Activated naive CD4-positive, alpha-beta T cell treated with Interleukin-2 at 50 U/mL for 16 hours (primary cell): ENCODE measurements at places on chromosomes 11 and 22.

- DNase-seq = no peak
Observed at GRCh38 chr11:26112264-26112663, 219.7 kb upstream of the ANO3 start.

DNA sequence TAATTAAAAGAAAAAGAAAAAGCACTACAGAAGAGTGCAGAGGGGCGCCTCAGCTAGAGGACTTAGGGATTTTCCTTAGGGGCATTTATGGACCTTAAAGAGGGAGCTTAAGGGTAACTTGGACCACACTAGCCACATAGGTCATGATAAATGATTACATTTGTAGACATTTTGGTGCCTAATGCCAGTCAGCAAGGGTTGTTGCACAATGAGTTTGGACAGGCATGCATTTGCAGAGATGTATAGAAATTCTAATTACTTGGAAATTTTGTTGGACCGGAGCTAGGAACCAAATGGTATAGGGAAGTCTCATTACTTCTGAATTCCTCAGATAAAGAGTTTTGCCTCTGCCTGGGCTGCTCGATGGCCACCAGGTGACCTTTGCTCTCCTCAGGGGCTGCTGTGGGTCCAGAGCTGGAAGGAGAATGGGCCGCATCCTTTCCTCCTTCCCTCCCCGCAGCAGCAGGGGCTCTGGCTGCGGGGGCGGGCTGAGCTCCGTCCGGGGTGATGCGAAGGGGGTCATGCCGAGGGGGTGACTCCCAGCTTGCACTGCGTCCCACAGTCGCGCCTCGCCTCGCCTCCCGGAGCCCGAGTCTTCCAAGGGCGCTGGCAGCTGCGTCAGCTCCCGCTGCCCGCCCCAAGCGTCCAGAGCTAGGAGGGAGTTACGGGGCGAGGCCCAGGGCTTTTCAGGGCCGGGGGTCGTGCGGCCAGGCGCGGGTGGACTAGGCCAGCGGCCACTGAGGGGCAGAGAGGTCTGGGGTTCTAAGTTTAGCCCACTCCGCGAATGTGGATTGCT, 20.3 kb upstream of the MALAT1 start:
- DNase-seq = no peak

GRCh38 chr11:128236506-128237498, 350.6 kb downstream of the ETS1 start:
- DNase-seq = no peak

- DNase-seq = no peak
Observed at GRCh38 chr11:97158243-97158642, 768.4 kb downstream of the JRKL start.

DNA sequence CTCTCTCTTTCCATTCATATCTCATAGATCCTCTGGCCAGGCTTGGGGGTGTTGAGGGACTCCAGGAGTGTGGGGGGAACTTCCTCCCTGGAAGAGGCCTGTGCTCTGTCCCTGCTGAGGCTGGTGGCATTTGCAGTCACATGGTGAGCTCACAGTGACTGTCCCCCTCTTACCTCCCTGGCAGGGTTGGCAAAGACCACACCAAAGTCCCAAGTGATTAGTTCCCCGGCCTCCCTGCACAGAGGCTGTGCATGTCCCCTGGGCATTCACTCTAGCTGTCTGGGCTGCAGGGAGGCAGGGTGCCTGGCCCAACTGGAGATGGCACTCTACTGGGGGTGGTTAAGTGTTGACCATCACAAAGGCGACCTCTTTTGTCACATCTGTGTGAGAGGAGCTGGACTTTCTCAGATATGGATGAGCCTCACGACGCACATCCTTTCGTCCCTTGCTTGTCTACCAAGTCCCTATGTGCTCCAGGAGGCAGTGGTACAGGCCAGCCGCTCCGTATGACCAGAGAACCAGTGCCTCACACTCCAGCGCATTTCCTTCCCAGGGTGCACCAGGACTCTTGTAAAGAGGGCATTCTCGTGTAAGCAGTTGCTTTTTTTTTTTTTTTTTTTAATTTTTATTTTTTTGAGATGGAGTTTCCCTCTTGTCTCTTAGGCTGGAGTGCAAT, 8.8 kb downstream of the TANGO2 start:
- DNase-seq = no peak

- no peak for DNase-seq
Observed at GRCh38 chr22:45319324-45319685, 9.6 kb downstream of the FAM118A start.

DNA sequence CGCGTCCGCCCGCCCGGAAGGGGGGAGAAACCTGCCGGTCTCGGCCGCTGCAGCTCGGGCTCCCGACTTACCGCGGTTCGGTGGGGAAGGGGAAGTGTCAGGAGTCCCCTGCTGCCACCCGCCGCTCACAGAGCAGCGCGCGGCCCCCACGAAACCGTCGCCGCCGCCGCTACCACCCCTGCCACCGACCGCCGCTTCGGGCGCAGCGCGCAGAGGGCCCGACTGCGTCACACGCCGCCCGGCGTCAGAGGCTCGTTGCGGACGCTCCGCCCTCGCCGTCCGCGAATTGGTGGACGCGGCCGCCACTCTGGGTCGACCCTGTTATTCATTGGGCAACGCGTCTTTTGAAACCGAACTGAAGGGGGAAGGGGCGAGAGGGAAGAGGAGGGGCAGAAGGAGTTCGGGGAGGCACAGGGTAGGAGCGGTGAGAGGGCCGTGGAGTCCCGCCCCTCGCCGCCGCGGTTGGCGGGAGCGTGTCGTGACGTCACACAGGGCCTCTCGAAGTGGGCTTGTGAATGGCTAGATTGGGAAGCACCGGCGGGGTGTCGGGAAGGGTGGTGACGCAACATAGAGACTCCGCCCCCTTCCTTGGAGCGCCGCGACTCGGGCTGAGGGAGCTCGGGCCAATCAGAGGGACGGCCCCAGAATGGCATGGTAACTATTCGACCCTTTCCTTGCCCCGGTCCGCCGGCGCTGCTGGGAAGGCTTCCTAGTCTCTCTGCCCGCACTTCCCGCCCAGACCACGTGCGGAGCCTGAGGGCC, at the start of gene NUP98:
Gene NUP98 (minus strand): TSS at position 226 of the 762 bp plus-strand sequence. CDS start 15,437 bp downstream, outside the sequence.
- peak; percentile 100 for DNase-seq

GRCh38 chr11:116517077-116517476, 255.7 kb downstream of the BUD13 start:
- DNase-seq = no peak

- no peak for DNase-seq
Observed at GRCh38 chr22:33443683-33444082, 385.5 kb upstream of the SYN3 start.

- no peak for DNase-seq
Observed at GRCh38 chr11:74663315-74663714, 67.9 kb downstream of the CHRDL2 start.

- no peak for DNase-seq
Observed at GRCh38 chr11:36763187-36763586, 165.2 kb upstream of the RAG2 start.

DNA sequence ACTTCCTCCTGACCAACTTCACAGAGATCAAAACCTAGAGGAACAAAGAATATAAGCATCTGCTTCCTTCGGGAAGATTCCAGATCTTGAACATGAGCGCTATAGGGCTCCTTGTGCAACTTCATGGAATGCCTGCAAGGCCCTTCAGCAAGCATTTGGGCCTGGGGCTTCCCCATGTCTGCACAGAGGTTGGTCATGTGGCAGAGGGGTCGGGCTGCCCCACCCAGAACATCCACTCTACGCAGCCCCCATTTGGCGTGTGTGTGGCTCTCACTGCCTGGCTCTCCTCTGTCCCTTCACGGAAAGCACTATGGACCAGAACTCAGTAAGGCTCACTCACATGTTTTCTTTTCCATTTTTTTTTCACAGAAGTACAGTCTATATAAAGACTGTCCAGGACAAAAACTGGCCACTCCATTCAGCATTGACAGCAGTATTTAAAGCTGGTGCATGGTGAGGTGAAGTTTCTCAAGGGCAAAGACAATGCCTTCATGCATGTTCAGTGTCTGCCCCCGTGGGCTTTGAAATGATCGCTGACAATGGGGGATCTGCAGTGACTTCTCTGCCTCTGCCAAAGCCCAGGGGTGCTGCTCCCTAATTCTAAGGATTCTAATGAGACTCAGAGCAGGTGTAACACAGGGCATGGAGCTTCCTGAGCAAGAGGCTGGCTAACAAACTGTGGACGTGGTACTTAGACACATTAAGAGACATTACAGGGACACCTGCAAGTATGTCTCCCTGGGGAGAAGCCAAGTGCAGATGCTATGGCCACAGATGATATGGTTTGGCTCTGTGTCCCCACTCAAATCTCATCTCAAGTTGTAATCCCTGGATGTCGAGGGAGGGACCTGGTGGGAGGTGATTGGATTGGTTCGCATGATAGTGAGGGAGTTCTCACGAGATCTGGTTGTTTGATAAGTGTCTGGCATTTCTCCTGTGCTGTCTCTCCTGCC, 66.5 kb upstream of the PITPNB start:
- no peak for DNase-seq

DNA sequence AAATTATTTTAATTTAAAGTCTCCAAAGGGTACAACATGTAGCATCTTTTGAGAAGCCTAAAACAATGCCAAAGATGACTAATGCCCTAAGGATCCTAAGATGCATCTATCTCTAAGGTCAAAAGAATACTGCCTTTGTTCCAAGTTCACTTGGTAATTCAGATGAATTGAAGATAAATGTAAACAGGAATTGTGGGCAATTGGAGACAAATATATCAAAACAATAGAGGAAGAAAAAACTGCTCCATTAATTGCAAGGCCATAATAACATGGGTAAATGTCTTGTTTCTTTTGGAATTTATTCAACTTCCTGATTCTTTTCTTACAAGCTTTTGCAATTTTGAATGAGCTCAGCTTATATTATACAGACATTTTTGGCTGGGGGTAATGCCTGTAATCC, 338.6 kb downstream of the TTC28 start:
- no peak for DNase-seq

DNA sequence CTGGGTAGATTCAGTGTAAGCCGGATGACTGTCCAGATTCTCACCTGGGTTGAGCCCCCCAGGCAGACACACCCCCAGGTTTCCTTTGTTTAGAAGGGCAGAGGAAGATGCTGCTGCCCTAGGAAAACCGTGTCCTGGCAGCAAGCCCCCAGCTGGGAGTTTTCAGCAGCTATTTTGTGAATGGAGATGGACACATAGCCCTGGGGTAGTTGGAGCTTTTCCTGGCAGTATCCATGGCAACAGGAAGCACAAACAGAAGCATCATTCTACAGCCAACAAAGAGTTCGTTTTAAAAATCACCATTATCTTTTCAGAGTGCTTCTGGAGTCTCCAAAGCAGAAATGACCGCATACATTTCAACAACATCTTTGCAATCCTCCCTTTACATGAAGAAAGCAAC, 245.5 kb downstream of the BRD1 start:
- no peak for DNase-seq

GRCh38 chr22:36288571-36289405, 35.9 kb downstream of the APOL1 start:
- no peak for DNase-seq

DNA sequence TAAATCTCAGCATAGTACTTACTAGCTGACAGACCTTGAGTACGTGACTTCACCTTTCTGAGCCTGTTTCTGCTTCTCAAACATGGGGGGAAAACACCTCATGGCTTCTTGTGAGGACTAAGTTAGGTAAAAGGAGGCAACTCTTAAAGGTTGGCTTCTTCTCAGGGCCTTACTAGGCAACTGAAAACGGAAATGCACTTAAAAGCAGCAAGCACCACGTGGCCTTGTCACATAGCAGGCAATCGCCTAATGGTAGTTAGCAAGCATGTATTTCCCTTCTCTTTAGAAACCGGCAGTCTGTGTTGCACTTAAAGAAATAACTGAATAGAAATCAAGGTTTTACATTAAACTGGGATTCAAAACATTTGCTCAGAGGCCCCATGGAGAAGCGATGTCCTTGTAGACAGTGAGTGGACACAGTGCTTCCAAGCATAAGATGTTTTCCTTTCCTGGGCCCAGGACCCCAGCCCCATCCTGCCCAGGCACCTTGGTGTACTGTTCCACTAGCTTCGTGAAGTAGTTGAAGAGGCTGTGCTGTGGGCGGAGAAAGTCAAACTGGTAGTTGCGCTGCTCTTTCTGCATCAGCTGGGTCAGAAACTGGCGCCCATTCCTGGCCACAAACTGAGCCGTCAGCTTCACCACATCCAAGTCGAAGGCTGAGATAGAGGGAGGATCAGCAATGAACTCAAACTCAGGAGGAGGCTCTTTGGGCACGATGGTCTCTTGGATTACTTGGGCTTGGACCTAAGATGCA, 12.1 kb downstream of the SF3A1 start:
- peak; percentile 58 for DNase-seq

DNA sequence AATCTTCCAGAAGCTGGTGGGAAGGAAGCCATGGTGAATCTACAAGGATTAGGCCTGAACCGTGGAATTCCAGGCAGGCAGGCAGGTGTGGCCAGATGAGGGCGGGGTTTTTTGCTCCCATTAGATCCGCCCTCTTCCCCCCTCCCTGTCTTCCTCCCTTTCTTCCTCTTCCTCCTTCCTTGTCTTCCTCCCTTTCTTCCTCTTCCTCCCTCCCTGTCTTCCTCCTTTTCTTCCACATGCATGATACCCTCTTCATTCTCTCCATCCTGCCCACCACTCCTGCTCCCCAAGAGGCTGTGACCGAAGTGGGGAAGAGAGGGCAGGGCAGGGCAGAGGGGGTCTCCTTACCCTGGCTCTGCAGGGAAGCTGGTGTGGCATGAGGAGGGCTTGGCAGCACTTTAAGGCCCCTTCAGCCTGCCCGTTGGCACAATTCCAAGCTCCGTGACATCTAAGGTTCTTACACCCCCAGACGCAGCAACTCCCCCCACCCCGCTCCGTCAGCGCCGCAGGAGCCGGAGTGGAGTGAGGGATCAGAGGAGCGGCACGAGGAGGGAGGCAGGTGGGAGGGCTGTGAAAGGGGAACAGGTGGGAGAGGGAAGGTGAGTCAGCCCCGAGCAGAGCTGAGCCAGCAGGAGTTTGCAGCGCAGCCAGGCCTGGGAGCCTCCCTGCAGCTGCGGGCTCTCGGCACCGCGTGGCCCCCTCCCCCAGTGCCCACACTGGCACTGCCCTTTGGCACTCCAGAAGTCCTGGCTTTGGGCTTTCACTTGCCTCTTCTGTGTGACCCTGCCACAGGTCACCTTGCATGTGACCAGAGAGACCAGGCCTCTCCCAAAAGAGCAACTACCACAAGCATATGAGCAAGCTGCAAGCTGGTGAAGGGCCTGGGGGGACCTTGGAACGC, 32.1 kb downstream of the KCNJ4 start:
- DNase-seq = no peak

GRCh38 chr11:123125169-123125568, 63.2 kb upstream of the HSPA8 start:
- no peak for DNase-seq

DNA sequence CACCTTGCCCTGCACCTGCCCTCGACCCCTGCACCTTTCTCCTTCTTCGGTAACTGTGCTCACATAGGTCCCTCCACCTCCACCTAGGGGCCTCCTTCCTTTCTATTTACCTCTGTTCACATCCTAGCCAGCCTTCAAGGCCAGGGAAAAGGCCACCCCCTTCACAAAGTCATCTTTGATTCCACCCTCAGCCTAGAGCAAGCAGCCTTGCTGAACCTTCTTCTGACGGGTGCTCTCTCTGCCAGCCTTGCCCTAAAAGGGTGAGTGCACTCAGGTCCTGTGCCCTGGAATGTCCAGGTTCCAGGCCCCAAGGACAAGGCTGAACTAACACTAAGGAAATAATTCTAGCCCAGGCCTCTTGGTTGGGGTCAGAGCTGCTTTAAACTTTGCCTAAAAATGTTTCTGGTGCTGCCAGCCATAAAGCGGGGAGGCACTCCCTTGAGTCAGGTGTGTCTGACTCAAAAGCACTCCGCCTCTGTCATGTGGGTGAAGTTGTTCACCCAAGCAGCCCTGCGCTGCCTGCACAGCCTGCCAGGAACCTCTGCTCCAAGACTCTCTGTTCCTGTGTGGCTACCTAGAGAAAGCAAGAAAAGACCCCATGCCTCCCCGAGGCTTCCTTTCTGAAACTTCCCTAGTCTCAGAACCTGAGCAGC, 9.2 kb upstream of the FAM83F start:
- no peak for DNase-seq
